ENCODE measurements at places on chromosomes 6 and 20.
A peak's percentile ranks its signal among the peaks of the same experiment; 100 is the strongest.

DNA sequence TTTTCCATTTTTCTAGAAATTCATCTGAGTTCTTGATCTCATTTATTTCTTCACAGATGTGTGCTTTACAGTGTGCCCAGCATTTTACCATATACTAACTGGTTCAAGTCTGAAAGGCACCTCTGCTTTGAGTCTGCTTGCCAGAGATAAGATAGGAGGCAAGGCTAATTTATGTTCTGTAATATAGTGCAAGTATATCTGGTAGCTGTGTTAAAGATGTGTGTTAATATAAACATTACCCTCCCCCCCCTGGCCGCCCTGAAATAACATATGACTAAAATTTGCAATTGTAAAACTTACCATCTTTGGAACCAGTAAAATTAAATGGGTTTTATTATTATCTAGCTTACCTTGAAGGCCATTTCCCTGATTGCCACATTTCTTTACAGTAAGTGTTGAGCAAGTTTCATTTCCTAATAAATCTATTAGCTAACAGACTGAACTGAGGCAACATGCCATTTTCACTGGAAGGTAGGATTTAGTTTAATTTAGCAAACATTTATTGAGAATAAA is 2.7 kb downstream of the FBXO9 start:
- DNase-seq: no peak

DNA sequence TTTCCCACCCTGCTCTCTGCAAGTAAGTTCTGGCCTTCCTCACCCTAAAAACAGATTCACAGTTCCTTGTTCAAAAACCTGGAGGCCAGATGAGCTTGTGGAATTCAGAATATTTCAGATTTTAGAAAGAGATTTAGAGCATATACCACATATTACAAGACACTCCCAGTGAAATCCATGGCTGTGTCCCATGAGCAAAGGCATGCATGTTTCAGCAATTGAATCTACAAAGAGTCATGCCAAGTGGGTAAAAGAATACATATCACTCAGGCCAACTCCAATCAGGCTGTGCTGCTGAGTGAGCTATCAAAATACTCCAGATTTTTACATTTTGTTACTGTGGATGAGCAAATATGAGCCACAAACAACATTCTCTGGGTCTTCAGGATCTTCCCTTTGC is 10.2 kb upstream of the NEDD9 start:
- no peak for DNase-seq

- no peak for DNase-seq
Observed at GRCh38 chr6:158009935-158010585, 28.4 kb downstream of the SYNJ2 start.

GRCh38 chr20:35883336-35883777 is 70.9 kb downstream of the SCAND1 start:
- DNase-seq: no peak

GRCh38 chr6:116616737-116617053 is 416 bp downstream of the RSPH4A start:
- DNase-seq: peak; percentile 16

DNA sequence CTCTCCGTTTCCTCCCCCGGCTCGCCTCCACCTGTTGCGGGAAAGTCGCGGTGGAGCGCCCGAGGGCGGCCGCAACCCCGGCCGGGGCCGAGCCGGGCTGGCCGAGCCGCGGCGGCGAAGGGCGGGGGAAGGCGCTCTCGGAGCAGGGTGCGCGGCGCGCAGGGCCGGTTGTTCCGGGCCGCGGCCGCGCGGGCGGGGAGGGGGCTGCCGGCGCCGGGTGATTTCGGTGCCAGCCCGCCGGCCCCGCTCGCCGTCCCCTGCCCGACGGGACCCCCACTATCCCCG is 235 bp downstream of the MAP7 start:
- no peak for DNase-seq

- no peak for DNase-seq
Observed at GRCh38 chr6:69790629-69791028, 6.2 kb downstream of the LMBRD1 start.

DNA sequence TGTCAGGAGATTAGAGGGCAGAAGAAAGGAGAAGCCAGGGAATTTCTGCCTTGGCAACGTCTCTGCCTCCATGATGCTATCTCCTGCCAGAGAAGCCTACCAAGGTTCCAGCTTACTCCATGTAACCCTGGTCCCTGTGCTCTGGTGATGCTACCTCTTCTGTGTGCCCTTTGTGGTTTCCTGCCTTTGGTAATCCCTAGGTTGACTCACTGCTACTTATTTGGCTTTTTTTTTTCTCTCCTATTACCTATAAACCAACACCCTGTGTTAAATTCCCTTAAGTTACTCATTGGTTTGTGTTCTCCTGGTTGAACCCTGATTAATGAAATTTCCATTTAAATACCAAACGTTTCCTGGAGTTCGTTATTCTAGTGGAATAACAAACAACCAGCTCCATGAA is 527.8 kb upstream of the FLRT3 start:
- no peak for DNase-seq

GRCh38 chr6:3518356-3519190 is 61.7 kb upstream of the SLC22A23 start:
- no peak for DNase-seq

GRCh38 chr20:15579688-15580087 is 993.6 kb downstream of the KIF16B start:
- DNase-seq: no peak

DNA sequence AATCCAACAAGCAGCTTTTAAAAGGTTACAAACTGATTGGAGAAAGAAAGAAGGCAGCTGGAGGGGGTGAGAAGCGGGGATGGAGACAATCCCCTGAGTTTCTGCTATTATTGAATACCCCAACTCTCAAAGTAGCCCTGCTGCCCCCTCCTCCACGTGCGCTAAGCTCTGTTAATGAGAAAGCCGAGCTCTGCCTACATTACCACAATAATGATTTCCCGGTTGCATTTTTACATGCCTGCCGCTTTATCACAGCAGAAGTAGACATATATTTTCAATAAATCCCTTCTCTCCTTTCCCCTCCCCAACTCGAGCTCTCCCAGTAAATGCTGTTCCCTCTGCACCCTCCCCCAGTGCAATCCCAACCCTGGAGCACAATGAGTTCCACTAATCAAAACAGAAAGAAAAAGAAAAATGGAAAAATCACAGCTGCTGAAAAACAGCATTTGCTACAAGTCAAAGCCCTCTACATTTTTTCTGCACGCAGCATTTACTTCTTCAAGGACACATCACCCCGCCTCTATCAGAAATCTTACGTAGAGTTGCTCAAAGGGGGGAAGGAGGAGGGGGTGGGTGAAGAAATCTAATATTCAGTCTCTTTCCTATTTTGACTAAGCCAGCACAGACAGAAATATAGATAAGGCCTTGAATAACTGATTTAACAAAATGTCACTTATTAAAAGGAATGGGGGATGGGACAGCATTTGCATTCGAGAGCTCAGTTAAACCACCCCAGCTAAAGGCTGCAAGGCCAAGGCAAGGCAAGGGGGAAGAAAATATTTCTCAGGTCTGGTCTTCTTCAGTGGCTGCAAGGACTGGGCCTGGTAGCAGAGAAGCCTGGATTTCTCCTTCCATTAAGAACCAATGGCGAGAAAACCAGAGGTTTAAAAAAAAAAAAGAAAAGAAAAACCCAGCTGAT is 10.7 kb downstream of the TRERF1 start:
- DNase-seq: no peak

- DNase-seq: no peak
Observed at GRCh38 chr20:995170-995569, 6.9 kb downstream of the RSPO4 start.

- no peak for DNase-seq
Observed at GRCh38 chr6:135323202-135323668, 142.1 kb downstream of the MYB start.

- no peak for DNase-seq
Observed at GRCh38 chr6:11951868-11952267, 60.2 kb upstream of the HIVEP1 start.

GRCh38 chr20:3924304-3925112 is 35.3 kb downstream of the PANK2 start:
- no peak for DNase-seq

DNA sequence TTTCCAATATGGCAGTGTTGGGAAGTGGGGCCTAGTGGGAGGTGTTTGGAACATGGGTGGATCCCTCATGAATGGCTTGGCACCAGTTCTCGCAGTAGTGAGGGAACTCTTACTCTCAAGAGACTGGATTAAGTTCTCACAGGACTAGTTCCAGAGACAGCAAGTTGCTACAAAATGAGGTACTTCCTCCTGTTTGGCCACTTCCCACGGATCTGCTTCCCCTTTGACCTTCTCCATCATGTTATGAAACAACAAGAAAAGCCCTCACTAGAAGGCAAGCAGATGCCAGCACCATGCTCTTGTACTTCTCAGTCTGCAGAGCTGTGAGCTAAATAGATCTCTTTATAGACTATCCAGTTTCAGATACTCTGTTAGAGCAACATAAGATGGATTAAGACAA is 3.1 kb downstream of the RSPH3 start:
- DNase-seq: no peak

DNA sequence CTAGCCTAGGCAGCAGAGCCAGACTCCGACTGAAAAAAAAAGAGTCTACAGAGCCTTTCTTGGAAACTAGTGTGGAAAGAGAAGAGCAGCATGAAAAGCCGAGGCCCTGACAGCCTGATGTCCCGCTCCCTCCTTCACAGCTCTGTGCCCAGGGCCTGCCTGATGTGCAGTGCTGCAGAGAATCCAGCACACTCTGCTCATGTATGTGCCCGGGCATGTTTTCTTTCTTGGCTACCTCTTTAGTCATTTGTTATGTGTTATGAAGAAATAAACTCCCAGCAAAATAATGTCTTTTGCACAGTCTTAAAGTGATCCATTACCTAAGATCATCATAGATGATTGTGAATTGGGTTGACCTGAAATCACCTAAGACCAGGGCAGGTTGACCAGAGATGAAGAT is 78.1 kb upstream of the EZR start:
- DNase-seq: no peak

GRCh38 chr6:111087871-111088667 is 766 bp downstream of the SLC16A10 start:
- peak; percentile 61 for DNase-seq

GRCh38 chr6:3571250-3571681 is 114.4 kb upstream of the SLC22A23 start:
- DNase-seq: no peak

- no peak for DNase-seq
Observed at GRCh38 chr20:48766205-48766604, 61.6 kb downstream of the PREX1 start.

DNA sequence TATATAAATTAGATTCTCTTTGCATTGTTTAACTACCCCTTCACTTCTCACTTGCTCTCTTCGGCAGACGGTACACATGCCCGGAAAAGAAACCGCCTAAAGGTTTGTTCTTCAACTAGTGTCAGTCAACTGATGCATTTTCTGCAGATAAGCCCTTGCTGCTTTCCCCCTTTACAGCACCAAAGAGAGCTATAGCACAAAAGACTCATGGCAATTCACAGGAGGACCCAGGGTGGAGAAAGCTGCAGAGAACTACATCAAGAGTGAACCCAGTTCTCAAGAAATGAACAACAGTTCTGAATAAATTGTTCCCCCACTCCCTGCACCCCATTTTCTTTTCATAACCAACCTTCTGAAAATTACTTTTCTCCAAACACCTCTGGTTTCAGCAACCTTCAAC is 8.9 kb downstream of the CD164 start:
- no peak for DNase-seq

- DNase-seq: no peak
Observed at GRCh38 chr20:17771206-17772004, 71.6 kb downstream of the BANF2 start.

GRCh38 chr6:516213-516612 is 124.7 kb downstream of the IRF4 start:
- DNase-seq: no peak

GRCh38 chr20:16129411-16129810 is 443.8 kb downstream of the KIF16B start:
- DNase-seq: no peak

GRCh38 chr6:8043221-8043620 is 21.0 kb downstream of the BLOC1S5 start:
- DNase-seq: no peak

DNA sequence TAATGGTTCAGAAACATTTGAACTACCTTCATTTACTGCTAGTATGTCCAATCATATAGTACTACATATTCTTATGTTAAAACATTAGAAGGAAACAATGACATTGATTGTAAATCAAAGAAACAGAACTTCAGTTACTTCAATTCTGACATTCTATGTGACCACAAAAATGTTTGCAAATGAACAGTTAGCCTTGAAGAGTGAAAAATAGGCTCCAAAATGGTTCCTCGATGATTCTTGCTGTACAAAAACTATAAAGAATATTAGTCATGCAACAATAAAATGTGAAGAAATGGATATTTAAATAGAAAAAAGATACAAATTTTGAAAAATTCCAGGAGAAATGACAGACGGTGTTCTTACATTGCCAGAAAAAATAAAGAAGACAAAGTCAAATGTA is 686.9 kb downstream of the BCKDHB start:
- no peak for DNase-seq

- DNase-seq: no peak
Observed at GRCh38 chr20:16828666-16829305, 80.6 kb downstream of the OTOR start.

DNA sequence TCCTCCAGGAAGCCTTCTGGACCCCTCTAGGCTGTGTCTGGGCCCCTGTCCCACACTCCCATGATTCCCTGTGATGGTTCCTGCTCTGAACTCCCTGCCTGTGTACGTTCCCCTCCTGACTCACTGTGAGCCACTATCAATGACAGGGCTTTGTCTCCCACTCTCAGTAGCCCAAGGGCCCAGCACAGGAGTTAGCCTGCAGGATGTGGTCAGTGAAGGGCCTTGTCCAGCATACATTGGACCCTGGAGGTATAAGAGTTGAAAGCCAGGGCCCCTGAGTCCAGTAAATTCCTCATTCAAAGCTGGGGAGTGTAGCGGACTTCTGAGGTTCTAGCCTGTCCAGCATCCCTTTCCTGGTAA is 19.0 kb downstream of the ZBP1 start:
- no peak for DNase-seq

- no peak for DNase-seq
Observed at GRCh38 chr20:5835871-5836270, 85.7 kb downstream of the SHLD1 start.

GRCh38 chr6:167719920-167720319 is 106.8 kb upstream of the AFDN start:
- DNase-seq: no peak

DNA sequence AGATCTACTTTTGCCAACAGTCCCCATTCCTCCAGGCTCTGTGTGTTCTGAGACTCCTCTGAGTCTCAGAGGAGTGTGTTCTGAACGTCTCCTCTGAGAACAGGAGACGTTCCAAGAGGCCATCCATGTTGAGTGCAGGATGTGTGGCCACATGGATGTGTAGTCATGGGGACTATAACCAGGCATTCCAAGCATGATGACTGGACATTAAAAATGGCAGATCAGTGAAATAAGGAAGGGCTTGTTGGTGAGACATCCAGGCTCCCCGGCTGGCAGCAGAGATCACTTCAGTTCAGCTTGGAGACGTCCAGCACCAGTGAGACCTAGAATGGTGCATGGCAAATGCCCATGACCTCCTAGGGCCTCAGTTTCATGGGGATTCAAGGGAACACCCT is 34.3 kb upstream of the POU5F1 start:
- DNase-seq: no peak
